ENCODE measurements at places on chromosomes 7 and 10.
A peak's percentile ranks its signal among the peaks of the same experiment; 100 is the strongest.

GRCh38 chr10:131584287-131584686 is 272.8 kb upstream of the TCERG1L start:
- DNase-seq: no peak
- peaks cover 44% of the 10 kb centered on the region for H3K36me3 ChIP-seq
- H3K27ac ChIP-seq: no peak overlapping the region
- no peaks in the 10 kb centered on the region for H3K4me1 ChIP-seq
- H3K27me3 ChIP-seq: peaks cover 6% of the 10 kb centered on the region
- no peak overlapping the region for H3K4me3 ChIP-seq

DNA sequence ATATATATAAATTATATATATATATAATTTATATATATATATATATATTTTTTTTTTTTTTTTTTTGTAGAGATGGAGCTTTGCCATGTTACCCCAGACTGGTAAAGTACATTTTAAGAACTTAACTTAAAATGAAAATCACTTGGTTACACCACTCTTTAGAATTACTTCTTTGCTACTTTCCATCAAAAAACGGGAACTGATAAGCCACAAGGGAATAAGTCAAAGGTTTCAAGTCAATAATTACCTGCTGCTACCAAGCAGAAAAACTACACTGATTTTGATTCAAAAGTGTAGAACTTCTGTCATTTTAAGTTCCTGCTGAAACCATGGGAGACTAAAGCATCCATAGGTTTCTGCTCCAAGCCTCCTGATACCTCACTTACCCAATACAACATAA is 12.2 kb downstream of the PPA1 start:
- H3K4me1 ChIP-seq: peaks cover 3% of the 10 kb centered on the region
- no peak overlapping the region for H3K27ac ChIP-seq
- no peak for DNase-seq
- H3K4me3 ChIP-seq: no peak overlapping the region

- DNase-seq: no peak
- H3K4me3 ChIP-seq: no peak overlapping the region
- no peaks in the 10 kb centered on the region for H3K36me3 ChIP-seq
- no peaks in the 10 kb centered on the region for H3K4me1 ChIP-seq
- no peaks in the 10 kb centered on the region for H3K27me3 ChIP-seq
Measured at GRCh38 chr7:31408140-31408729, 67.7 kb upstream of the NEUROD6 start.

DNA sequence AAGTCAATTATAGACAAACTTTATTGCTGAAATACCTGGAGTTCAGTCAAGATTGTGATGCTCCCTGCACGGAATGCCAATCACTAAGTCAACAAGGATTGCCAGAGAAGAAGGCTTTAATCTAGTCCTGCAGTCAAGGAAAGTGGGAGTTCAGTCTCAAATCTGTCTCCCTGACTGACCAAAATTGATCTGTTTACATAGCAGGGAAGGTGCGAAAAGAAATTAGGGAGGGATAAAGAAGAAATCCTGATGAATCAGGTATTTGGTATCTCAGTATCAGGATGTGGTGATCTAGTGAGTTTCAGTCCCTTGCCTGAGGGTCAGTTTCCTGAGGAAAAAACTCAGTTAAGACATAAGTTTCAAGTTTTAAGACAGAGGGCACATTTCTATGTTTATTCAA is 2.1 kb upstream of the AKR1D1 start:
- DNase-seq: no peak
- H3K27me3 ChIP-seq: peaks cover 10% of the 10 kb centered on the region
- H3K36me3 ChIP-seq: peaks cover 44% of the 10 kb centered on the region
- no peak overlapping the region for H3K27ac ChIP-seq
- H3K4me1 ChIP-seq: peaks cover 36% of the 10 kb centered on the region

DNA sequence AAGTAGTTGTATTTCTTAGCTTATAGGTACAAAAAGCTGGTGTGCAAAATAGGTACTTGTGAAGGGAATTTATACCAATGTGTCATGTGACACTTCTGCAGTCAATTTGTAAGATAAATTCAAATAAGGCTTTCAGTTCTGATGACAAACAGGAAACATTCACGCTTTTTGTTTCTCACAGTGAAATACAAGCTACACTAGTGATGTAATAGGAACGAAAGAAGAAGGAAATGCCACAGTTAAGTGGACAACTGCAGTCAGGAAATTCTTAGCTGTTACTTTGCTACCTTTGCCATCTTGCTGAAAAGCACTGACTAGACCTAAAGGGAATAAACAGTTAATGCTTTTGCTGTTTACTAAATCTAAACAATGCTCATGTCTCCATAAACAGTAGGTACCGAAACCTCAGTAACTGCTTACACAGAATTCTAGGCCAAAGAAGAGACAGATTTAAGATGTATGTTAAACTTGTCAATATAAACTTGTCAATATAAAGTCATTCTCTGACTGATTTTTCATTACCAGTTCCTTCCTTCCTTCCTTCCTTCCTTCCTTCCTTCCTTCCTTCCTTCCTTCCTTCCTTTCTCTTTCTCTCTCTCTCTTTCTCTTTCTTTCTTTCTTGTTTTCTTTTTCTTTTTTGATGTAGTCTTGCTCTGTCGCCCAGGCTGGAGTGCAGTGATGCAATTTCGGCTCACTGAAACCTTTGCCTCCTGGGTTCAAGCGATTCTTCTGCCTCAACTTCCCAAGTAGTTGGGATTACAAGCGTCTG is 10.1 kb downstream of the OTUD1 start:
- no peak overlapping the region for H3K27ac ChIP-seq
- 0 out of 2 replicates have a peak, but pooled peaks cover 3% of the 10 kb centered on the region for H3K36me3 ChIP-seq
- no peaks in the 10 kb centered on the region for H3K27me3 ChIP-seq
- H3K4me1 ChIP-seq: no peaks in the 10 kb centered on the region
- H3K4me3 ChIP-seq: no peak overlapping the region

DNA sequence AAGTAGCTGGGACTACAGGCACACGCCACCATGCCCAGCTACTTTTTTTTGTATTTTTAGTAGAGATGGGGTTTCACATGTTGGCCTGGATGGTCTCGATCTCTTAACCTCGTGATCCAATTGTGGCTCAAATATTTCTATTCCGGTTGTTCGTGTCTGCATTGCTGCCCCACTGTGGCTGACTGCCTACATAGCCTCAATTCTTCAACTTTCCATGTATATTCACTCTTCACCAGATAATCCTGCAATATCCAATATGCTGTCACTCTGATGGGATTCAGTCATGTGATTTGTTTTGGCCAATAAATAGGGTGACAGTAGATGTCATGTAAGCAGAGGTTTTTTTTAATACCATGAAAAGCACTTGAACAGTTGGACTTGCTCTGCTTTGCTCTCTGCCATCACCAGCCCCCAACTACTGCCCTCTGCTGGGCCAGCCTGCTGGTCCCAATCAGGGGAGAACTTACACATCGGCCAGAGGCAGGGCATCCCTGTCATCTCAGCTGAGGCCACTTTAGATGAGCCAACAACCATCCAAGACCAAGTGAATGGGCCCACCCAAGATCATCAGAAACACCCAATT is 56.7 kb downstream of the NSUN6 start:
- no peaks in the 10 kb centered on the region for H3K4me1 ChIP-seq
- H3K36me3 ChIP-seq: peaks cover 8% of the 10 kb centered on the region
- H3K27ac ChIP-seq: no peak overlapping the region
- no peaks in the 10 kb centered on the region for H3K27me3 ChIP-seq
- peak; percentile 57 for DNase-seq
- no peak overlapping the region for H3K4me3 ChIP-seq

GRCh38 chr7:88204525-88205110 is 15.2 kb downstream of the SRI start:
- no peak overlapping the region for H3K4me3 ChIP-seq
- no peak overlapping the region for H3K27ac ChIP-seq
- no peaks in the 10 kb centered on the region for H3K27me3 ChIP-seq
- peaks cover 37% of the 10 kb centered on the region for H3K4me1 ChIP-seq
- H3K36me3 ChIP-seq: peaks cover 58% of the 10 kb centered on the region

GRCh38 chr10:120599200-120599724 is 142.2 kb downstream of the PLPP4 start:
- peaks cover 7% of the 10 kb centered on the region for H3K27me3 ChIP-seq
- no peak for DNase-seq
- peaks cover 24% of the 10 kb centered on the region for H3K4me1 ChIP-seq

DNA sequence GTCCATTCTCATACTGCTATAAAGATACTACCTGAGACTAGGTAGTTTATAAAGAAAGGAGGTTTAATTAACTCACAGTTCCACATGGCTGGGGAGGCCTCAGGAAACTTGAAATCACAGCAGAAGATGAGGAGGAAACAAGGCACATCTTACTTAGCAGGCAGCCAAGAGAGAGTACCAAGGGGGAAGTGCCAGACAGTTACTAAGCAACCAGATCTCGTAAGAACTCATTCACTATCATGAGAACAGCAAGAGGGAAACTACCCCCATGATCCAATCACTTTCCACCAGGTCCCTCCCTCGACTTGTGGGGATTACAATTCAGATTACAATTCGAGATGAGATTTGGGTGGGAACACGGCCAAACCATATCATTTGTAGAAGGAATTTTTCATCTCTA is 36.3 kb downstream of the NHLRC2 start:
- H3K36me3 ChIP-seq: peaks cover 42% of the 10 kb centered on the region
- no peaks in the 10 kb centered on the region for H3K4me1 ChIP-seq
- no peak overlapping the region for H3K4me3 ChIP-seq
- no peak for DNase-seq
- no peak overlapping the region for H3K27ac ChIP-seq
- H3K27me3 ChIP-seq: no peaks in the 10 kb centered on the region

- peak overlapping the region; percentile 70 for H3K27ac ChIP-seq
- no peaks in the 10 kb centered on the region for H3K4me1 ChIP-seq
Measured at GRCh38 chr7:93307131-93307660, 75.0 kb downstream of the VPS50 start.

DNA sequence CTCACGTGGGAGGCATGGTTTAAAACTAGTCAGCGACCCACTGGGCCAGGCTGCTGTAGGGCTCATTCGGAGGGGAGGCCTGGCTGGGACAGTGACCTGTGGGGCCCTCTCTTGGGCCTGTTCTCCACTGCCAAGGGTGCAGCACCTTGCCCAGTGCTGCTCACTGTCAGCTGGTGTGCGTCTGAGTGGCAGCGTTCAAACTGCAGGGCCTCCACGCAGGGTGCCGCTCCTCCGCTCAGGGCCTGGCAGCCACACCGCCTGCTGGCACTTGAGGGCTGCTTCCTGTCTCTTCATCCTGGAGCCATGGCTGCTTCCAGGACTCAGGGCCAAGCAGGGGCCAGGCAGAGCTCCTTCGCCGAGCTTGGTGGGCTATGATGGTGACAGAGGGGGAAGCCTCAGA is 18.3 kb downstream of the ADAMTS14 start:
- H3K4me3 ChIP-seq: no peak overlapping the region
- no peak overlapping the region for H3K27ac ChIP-seq
- peaks cover 9% of the 10 kb centered on the region for H3K36me3 ChIP-seq
- DNase-seq: no peak
- H3K27me3 ChIP-seq: no peaks in the 10 kb centered on the region

- peaks cover 8% of the 10 kb centered on the region for H3K27me3 ChIP-seq
- H3K4me3 ChIP-seq: no peak overlapping the region
- peaks cover 67% of the 10 kb centered on the region for H3K4me1 ChIP-seq
- DNase-seq: peak; percentile 43
- H3K36me3 ChIP-seq: no peaks in the 10 kb centered on the region
Measured at GRCh38 chr7:111098011-111098925, 7.3 kb downstream of the LRRN3 start.

GRCh38 chr10:79981450-79982361 is 32.8 kb upstream of the SFTPD start:
- H3K4me1 ChIP-seq: peaks cover 25% of the 10 kb centered on the region
- H3K36me3 ChIP-seq: peaks cover 2% of the 10 kb centered on the region
- H3K27me3 ChIP-seq: peaks cover 56% of the 10 kb centered on the region
- peak; percentile 66 for DNase-seq
- peak overlapping the region; percentile 72 for H3K4me3 ChIP-seq

- DNase-seq: no peak
- no peaks in the 10 kb centered on the region for H3K27me3 ChIP-seq
- no peak overlapping the region for H3K4me3 ChIP-seq
- H3K4me1 ChIP-seq: peaks cover 12% of the 10 kb centered on the region
- no peak overlapping the region for H3K27ac ChIP-seq
Measured at GRCh38 chr10:33309406-33309805, 25.1 kb downstream of the NRP1 start.

- peaks cover 10% of the 10 kb centered on the region for H3K4me1 ChIP-seq
- DNase-seq: no peak
- no peak overlapping the region for H3K27ac ChIP-seq
- no peak overlapping the region for H3K4me3 ChIP-seq
- no peaks in the 10 kb centered on the region for H3K27me3 ChIP-seq
Measured at GRCh38 chr10:51092402-51092801, 18.1 kb downstream of the PRKG1 start.

GRCh38 chr7:142855114-142855743 is 353 bp downstream of the EPHB6 start:
- H3K27ac ChIP-seq: no peak overlapping the region
- peaks cover 17% of the 10 kb centered on the region for H3K27me3 ChIP-seq
- H3K4me3 ChIP-seq: peak overlapping the region; percentile 69

- peaks cover 3% of the 10 kb centered on the region for H3K27me3 ChIP-seq
- no peak overlapping the region for H3K4me3 ChIP-seq
- H3K27ac ChIP-seq: no peak overlapping the region
- no peaks in the 10 kb centered on the region for H3K36me3 ChIP-seq
- peaks cover 36% of the 10 kb centered on the region for H3K4me1 ChIP-seq
- DNase-seq: no peak
Measured at GRCh38 chr10:111126077-111126476, 49.2 kb downstream of the ADRA2A start.

- H3K4me3 ChIP-seq: no peak overlapping the region
- no peak overlapping the region for H3K27ac ChIP-seq
- no peak for DNase-seq
- no peaks in the 10 kb centered on the region for H3K4me1 ChIP-seq
- H3K36me3 ChIP-seq: peaks cover 3% of the 10 kb centered on the region
Measured at GRCh38 chr7:28114056-28114455, 66.5 kb downstream of the JAZF1 start.

GRCh38 chr7:93178213-93178612 is 30.0 kb upstream of the SAMD9L start:
- H3K27me3 ChIP-seq: peaks cover 4% of the 10 kb centered on the region
- H3K36me3 ChIP-seq: no peaks in the 10 kb centered on the region
- DNase-seq: no peak
- H3K4me3 ChIP-seq: no peak overlapping the region
- H3K27ac ChIP-seq: no peak overlapping the region
- H3K4me1 ChIP-seq: no peaks in the 10 kb centered on the region

- no peak overlapping the region for H3K4me3 ChIP-seq
- peaks cover 76% of the 10 kb centered on the region for H3K36me3 ChIP-seq
- no peak for DNase-seq
Measured at GRCh38 chr10:58023341-58024073, 244.2 kb downstream of the IPMK start.

All from WTC11 (cell line).